ENCODE measurements at places on chromosomes 16 and 17.

- DNase-seq, result no peak
Observed at GRCh38 chr17:8488901-8489300, 53.2 kb downstream of the NDEL1 start.

- DNase-seq, result no peak
Observed at GRCh38 chr17:48238933-48239602, 131.5 kb downstream of the SNX11 start.

DNA sequence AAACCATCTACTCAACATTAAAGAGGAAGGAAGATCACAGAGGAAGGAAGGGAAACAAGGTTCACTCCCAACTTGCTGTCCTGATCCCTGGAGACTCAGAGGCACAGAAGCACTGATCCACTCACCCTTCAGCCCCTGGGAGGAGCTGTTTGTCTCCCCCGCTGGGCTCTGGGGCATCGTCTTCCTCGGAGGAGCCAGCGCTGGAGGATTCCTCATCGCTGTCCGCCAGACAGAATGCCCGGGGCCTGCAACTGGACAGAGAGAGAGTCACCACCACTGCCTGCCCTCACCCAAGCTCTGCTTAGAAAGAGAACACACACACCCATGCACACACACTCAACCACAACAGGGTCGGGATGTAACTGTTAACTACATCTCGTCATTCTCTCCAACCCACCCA lies 24.8 kb upstream of the ERN1 start:
- no peak for DNase-seq

DNA sequence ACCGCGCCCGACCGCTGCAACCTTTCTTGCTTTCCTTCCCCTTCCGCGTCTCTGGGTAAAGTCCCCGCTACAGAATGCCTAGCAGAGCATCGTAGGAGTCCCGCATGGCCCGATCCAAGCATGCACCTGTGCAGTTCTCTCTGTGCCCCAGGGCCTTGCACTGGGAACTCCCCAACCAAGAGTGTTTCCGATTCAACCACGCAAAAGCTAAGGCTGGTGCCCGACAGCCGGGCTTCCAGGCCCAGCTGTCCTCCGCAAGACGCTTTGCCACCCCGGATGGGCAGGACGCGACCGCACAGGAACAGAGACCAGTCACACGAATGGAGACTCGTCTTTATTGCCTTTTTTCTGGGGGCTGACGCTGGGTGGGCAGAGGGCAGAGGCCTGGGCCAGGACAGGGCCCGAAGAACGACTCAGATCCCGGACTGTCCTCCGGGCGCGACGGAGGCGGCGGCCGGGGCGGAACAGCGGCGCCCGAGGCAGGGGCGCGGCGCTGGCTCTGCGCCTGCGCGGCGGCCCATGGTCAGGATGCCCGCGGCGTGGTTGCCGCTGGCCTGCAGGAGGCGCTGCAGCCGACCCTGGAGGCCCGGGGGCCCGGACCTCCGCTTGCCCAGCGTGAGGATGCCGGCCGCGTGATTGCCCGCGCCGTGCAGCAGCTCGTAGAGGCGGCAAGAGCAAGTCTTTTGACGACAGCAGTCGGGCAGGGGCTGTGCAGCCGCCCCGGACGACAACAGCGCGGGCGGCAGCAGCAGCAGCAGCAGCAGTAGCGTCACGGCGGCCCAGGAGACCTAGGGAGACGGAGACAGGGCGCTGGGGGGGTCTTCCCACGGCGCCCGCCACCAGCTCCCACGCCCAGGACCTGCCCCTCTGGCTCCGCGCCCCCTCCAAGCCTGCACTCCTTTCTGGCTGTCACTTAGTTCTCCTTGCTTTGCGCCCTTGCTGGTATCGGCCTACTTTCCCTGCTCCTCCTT lies 1.2 kb downstream of the HCRT start:
- DNase-seq, result peak; percentile 59

DNA sequence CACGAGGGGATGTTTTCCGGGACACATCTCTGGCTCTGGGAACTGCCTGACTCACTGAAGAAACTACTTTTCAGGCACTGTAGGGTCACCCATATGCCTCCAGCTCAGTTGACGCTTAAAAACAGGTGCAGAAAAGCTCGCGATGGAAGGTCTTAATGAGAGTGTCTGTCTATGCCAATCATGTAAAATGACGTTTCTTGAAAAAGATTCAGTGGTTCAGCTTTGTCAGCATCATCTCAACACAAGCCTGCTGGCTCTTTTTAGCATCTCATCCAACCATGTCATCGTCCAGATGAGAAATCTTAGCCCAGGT lies 27.5 kb downstream of the OR1D5 start:
- DNase-seq, result no peak

DNA sequence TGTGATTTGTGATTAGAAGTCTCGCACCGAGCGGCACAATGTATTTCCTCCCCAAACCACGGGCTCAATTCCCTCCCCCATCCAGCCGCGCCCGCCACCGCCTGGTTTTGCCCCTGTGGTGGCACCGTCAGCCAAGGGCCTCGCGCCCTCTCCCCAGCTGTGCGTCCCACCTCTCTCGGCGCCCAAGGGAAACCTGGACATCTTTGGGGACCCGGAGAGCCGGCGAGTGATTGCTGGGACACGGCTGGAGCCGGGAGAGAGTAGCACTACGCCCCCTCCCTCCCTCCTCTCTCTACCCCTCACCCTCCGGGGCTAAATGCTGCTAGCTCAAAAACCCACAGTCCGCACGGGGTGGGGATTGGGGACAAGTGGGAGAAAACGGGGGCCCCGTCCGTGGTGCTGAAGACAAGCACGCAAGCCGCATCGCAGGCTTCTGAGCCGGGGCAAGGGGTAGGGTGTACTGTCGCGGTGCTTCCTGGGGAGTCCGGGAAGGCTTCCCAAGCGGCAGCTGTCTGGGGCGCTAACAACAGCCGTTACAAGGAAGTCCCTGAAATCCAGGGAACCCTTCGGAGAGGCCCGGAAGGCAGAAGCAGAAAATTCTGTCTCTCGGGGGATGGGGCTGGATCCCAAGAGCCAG lies 1.4 kb downstream of the CBLN1 start:
- no peak for DNase-seq

DNA sequence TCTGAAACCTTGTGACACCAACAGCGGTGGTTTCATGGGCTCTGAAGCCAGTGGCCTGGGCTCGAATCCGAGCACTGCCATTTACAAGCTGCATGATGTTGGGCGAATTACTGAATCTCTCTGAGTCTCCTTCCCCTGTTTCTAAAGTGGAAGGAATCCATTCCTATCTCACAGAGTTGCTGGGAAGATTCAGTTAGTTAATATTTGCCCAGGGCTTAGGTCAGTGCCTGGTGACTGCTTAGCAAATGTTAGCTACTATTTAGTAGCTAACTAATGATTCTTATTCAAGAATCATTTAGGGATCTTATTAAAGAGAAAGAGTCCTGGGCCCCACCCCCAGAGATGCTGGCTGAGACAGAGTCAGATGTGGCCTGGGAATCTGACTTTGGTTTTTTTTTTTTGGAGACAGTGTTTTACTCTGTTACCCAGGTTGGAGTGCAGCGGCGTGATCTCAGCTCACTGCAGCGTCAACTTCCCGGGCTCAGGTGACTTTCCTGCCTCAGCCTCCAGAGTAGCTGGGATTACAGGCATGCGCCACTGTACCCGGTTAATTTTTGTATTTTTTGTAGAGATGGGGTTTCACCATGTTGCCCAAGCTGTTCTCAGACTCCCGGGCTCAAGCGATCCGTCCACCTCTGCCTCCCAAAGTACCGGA lies 33.6 kb upstream of the RAI1 start:
- DNase-seq, result no peak

DNA sequence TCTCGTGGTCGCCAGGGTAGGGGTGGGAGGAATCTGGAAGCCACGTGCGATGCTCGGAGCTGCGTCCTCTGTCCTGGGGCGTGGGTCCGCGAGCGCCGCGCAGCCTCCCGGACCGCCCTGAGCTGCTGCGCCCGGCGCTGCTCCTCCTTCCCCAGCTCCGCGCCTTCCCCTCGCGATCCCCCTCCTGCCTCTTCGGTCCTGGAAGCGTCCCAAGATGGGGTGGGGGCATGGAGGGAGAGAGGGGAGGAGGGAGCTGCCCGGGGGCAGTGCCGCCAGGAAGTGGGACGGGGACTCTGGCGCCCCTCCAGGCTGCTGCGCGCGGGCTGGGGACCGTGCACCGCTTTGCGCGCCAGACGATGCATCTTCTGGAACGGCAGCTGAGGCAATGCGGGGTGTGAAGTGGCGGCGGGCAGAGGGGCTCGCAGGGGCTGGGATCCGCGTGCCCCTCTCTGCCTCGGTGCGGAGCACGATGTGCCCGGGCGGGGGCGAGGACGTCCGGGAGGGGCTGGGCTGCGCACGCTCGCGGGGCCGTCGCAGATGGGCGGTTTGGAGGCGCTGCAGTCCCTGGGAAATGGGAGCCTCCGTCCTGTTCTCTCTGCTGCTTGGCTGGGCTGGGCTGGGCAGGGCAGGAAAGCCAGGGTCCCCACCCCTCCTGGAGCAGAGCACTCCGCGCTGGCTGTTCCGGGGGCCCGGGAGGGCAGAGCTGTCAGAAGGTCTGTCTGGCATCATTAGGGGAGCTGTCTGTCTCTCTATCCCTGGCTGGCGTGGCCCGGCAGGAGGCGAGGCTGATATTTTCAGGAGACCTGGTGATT lies 388.0 kb downstream of the SEC14L1 start:
- no peak for DNase-seq

DNA sequence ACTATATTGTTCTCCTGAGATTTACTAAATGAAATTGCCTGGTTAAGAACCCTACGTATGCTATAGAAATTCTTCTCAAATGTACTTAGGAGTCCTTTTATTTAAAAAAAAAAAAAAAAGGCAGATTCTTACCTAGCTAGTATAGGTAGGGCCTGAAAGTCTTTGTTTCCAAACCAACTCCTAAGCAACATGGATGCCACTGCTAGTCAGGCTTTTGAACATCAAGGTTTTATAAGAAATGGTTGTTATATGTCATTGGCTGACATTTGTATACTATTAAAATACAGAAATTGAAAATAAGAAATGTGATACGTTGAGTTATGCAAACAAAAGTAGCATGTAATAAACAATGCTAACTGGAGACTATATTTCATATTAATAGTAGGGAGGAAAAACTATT lies 1.2 kb downstream of the EVI2A start:
- DNase-seq, result no peak

DNA sequence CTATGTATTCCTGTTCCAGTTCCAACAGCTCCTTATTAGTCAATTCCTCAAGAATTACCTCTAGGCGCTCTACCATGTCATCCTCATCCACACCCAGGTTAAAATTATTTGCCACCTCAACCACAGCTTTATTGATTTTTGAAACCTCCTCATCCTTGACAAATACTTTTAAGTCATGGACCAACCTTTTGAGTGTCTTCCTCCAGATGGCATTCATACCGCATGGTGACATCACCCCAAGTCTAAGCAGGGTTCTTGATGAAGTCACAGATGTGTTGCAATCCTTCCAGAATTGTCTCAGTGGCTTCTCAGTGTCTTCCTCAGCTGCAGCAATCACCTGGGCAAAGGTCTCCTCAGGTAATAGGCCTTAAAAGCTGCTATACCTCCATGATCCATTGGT lies 40.1 kb downstream of the BCL7C start:
- DNase-seq, result no peak

DNA sequence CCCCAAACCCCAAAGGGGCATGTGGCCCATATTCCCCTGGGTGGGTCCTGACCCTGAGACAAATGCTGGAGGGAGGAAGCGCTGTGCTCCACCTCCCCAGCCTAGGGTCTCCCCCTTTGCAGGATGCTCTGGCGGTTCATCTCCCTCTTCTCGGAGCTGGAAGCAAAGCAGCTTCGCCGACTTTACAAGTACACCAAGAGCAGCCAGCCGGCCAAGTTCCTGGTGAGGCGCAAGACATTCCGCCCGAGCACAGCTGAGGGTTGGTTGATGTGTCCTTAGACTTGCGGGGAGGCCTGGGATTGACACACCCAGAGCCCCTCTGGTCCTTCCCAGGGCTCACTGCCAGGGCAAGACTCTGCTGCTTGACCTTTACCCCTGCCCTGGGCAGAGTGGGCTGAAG lies 4.3 kb downstream of the CHCT1 start:
- no peak for DNase-seq

DNA sequence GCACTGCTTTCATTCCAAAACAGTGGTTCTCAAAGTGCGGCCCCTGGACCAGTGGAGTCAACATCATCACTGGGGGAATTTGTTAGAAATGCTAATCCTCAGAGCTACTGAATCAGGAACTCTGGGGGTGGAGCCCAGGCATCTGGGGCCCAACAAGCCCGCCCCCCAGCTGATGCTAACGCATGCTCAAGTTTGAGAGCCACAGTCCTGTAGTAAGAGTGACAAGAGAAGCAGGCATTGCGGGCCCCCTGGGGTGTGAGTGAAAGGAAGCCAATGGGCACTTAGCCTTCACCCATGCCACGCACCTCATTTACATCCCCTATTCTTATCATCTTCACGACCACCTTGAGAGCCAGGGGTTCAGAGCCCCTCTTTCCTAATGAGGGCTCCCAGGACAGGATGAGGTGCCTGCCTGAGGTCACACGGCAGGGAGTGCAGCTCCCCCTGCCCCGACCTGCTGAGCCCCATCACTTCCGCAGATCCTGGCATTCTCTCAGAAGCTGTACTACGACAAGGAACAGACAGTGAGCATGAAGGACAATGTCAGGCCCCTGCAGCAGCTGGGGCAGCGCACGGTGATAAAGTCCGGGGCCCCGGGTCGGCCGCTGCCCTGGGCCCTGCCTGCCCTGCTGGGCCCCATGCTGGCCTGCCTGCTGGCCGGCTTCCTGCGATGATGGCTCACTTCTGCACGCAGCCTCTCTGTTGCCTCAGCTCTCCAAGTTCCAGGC lies 9.1 kb downstream of the CA4 start:
- no peak for DNase-seq

DNA sequence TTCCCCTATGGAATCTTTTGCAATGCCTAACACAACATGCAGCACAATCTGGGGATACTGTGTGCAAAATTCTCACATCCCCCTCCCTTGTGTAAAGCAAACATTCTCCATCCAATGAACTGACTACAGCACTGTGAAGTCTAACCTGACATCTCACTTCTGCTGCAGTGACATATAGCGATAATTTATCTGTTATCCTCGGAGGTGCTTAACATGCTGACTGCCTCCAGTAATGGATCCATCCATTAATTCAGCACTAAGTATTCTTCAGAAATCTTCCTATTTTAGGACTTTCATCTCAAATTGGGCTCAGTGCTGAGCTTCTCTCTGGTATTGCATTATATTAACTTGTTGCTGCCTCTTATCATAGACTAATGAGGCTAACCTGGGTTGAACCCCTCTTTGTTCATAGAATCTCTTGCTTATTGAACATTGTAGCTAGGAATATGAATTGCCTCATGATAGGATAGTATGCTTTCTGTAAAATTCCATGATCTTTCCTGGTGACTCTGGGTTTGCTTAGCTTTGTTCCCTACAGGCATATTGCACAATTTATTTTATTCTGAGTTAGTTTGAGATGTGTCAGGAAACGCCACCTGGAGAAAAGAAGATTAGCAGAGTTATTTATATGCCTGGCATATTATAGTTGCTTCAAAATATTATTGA lies 187.9 kb downstream of the CNTNAP4 start:
- DNase-seq, result no peak

GRCh38 chr16:68993885-68994284 lies 111.6 kb upstream of the HAS3 start:
- no peak for DNase-seq

- no peak for DNase-seq
Observed at GRCh38 chr16:88726981-88727380, 20.7 kb downstream of the CTU2 start.

- DNase-seq, result no peak
Observed at GRCh38 chr17:28563475-28563874, 7.8 kb downstream of the PIGS start.

Data from NCI-H187 (cell line).